ENCODE measurements at places on chromosomes 7 and 10. TPM values are rescaled to one million over a fixed set of nuclear protein-coding genes. Genes with fewer than 3 reads are reported as not detected.

The LRRC72 gene
- not detected for total RNA-seq

The LOXL4 gene
- total RNA-seq, result 10.9 TPM

The SPDYE2 gene
- not detected for total RNA-seq

The CYP26A1 gene
- 1.2 TPM for total RNA-seq

GRCh38 chr7:14069961-14070360 lies 80.5 kb upstream of the ETV1 start:
- DNase-seq, result no peak

DNA sequence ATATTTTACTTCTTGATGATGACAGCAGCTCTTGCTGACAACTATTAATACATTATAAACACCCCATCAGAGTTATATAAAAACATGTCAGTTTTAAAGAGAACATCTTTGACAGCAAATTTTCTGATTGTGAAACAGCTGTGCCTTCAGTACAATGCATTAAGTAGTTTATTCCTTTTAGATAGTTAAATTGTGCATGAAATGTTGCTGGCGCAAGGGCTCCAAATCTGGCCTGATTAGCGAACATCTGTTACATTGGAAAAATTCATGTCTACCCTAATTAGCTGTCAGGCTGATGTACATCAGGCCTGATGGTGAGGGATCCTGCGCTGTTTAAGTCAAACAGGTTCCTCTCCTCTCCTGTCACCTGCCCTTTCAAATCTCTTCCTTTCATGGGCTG lies 171.9 kb upstream of the SP8 start:
- DNase-seq, result no peak

DNA sequence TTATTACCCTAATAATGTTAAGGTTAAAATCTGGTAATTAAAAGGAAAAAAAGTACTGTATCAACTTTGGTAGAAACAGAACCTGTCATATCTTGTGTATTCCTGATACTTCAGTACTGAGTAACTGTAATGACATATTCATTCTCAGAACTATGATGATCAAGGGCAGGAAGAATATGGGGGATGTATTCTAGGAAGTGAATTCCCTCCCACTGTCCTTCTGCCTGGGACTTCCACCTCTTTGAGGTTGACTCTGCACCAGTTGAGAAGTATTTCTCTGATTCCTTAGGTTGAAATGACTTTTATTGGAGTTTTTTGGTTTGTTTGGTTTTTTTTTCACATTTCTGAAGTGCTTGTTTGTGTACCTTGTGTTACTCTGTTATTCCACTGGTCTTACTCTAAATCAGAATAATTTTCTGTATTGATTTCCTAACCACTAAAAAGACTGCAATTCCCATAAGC lies 36.9 kb downstream of the WASL start:
- DNase-seq, result no peak

- DNase-seq, result no peak
These were observed 904.1 kb downstream of the KCNMA1 start for GRCh38 chr10:76733441-76733936.

DNA sequence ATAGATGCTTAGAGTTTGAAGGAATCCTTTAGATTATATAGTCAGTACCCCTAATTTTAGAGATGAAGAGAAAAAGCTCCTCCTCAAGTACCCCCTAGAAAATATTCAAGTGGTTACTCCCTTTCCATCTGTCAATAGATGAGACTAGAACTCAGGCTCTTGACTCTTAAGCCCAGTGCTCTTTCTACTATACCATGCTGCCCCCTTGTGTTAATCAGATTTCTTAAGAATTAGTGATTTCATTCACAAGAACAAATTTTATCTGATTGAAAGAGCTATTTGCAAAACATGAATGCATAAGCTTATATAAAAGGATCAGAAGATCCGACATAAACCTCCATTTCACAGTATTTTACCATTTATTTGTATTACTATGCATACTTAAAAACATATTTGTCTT lies 179.3 kb downstream of the TFEC start:
- DNase-seq, result peak; percentile 9
